CD4-positive, alpha-beta T cell treated with Interleukin-4 for 1 hour (primary cell): ENCODE measurements at places on chromosomes 2 and 18.

DNA sequence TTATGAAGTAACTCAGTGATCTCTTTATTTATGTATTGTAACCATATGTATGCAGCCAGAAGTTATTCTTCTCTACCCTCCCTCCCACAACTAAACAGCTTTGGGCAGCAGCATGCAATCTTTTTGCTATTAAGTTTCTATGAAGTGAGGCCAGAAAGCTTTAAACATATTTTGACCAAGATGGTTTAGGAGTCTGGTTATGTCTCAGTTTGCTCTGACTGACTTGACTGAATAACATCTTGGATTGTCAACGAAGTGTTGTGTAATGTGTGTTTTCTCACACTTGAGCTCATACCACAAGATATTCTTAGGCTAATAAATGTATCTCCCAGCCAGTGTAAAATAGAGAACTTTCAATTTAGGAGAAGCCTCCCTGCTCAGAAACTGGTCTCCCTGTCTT is 104.3 kb downstream of the TTC27 start:
- DNase-seq: no peak

- no peak for DNase-seq
These were observed 43.9 kb upstream of the KCNF1 start for GRCh38 chr2:10867692-10868420.

DNA sequence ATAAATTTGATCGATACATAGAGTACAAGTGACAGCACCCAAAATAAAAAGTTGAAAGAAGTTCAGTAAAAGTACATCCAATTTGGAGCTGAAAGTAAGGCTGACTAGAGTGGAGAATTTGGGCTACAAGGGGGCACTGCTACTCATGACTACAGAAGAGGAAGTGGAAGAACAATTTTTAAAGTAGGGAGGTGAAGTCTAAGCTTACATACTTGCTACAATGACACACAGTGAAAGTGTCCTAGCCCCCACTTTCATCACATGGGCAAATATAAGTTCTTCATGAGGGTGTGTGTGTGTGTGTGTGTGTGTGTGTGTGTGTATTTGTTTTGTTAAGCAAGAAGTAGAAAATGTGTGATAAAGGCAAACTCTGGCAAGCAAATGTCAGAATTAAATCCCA is 45.7 kb downstream of the MAP3K2 start:
- DNase-seq: no peak

GRCh38 chr2:237859533-237860272 is at the start of gene RAMP1:
Gene RAMP1, plus strand, starts transcription at chr2:237859623. Its CDS starts 53 bp downstream, at chr2:237859676.
- no peak for DNase-seq

GRCh38 chr18:48790226-48790863 is 160.4 kb downstream of the SMAD7 start:
- no peak for DNase-seq
